Omental fat pad (tissue), 4 donors: ENCODE measurements at places on chromosomes 6 and 20.

- DNase-seq: no peak
These were observed 372.7 kb downstream of the CBLN4 start for GRCh38 chr20:55632592-55632991.

- no peak for DNase-seq
These were observed 21.7 kb downstream of the SERPINB1 start for GRCh38 chr6:2819978-2820377.

- no peak for DNase-seq
These were observed 79.3 kb upstream of the NAA20 start for GRCh38 chr20:19937651-19938420.

DNA sequence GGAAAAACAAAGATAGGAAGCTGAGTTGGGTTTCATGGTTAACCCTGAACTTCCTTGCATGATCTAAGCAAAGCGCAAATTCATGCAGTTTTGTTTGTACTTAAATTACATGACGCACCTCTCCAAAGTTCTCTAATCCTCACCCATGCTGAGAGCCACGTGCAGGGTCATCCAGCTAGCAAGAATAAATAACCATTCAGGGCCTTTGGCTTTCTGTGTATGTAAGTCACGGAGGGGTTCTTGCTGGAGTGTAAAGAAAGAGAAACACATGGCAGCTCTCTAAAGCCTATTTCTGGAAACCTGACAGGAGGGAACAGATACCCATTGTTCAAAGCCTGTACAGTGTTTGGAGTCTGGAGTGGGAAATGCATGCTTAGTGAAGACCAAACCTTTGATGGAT, 171.7 kb upstream of the CCN2 start:
- DNase-seq: no peak

- DNase-seq: no peak
These were observed 52.2 kb upstream of the TRERF1 start for GRCh38 chr6:42503894-42504293.

- no peak for DNase-seq
These were observed 90.4 kb downstream of the PLEKHG1 start for GRCh38 chr6:150689900-150690590.

- DNase-seq: no peak
These were observed 2.7 kb upstream of the RBM24 start for GRCh38 chr6:17278289-17279063.

DNA sequence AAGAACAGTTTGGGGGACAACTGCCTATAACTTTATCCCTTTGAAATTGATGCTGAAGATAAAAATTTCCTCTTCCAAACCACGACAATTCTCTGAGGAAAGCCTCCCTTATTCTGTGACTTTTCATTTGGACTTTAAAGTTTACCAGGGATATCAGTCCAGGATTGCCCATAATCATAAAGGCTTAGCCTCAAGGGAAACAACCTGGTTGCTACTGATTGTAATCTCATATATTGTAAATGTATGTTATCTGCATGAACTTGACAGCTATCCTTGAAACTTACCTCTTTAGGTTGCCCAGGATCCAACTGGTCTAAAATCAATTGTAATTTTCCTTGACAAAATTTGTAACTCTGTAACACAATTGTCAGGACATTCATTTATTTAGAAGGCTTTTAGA, 23.8 kb downstream of the TBC1D32 start:
- DNase-seq: no peak

DNA sequence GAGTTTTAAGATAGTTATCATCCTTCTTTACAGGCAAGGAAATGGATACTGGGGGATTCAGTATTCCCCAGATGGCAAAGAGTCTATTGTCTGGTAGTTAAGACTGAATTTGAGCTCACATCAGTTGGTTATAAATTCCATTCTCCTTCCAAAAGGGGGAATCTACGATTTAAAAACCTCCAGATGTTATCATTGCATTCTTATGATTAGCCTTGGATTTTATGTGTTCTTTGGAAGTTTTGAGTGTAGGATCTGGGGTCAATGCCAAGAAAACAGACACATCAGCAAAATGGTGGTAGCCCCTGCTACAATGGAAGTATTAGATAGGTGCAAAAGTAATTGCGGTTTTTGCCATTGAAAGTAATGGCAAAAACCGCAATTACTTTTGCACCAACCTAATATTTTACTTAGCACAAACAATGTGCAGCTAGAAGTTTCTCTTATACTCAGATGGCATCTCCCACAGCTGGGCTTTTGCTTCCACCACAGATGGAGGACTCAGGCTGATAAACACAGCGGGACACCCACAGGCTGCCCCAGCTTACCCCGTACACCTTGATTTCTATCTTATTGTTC, 168.2 kb upstream of the RIN2 start:
- DNase-seq: no peak

DNA sequence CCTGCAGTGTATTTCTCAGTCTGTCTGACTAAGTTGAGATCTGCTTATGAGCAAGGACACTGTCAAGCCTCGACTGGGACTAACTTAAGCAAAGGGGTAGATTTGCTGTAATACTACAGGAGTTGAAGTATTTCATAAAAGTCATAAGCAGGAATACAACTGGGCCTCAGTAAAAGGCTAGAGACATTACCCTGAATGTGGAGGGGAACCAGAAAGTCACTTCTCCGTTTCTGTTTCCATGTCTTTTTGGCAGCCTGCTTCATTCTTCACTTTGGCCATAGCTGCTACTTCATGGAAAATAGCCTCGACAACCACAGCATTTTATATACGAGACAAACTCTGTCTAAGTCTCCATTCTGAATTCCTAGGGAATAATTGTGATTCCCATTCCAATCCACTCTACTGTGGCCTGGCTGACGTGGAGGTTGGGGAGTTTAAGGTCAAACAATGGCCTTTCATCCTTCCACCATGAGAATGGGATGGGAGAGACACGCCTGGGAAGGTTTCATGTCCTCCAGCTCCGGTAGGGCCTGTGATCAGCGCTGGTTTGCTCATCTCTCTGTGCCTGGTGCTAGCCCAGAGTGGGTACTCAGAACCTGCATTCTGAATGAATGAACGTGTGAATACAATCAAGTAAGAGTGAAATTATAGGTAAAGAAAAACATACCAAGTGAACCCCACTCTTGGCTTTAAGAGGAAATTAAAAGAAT, 37.1 kb upstream of the DUSP22 start:
- DNase-seq: no peak

DNA sequence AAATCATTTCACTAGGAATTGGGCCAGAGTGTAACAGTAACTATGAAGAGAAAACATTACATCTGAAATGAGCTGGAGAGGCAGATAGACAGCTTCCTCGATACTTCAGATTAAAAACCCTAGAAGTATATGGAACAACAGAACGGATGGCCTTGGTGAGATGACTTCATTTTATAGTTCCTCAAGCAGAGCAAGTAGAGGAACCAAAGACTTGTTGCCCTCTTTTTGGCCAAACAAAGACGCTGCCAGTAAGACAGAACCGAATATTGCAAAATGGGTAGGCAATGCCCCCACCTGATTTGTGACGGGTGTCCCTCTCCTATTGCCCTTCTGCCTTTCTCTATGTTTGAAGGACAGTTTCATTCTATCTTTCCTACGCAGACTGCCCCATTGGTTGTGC, 53.5 kb downstream of the AGPAT4 start:
- DNase-seq: no peak

DNA sequence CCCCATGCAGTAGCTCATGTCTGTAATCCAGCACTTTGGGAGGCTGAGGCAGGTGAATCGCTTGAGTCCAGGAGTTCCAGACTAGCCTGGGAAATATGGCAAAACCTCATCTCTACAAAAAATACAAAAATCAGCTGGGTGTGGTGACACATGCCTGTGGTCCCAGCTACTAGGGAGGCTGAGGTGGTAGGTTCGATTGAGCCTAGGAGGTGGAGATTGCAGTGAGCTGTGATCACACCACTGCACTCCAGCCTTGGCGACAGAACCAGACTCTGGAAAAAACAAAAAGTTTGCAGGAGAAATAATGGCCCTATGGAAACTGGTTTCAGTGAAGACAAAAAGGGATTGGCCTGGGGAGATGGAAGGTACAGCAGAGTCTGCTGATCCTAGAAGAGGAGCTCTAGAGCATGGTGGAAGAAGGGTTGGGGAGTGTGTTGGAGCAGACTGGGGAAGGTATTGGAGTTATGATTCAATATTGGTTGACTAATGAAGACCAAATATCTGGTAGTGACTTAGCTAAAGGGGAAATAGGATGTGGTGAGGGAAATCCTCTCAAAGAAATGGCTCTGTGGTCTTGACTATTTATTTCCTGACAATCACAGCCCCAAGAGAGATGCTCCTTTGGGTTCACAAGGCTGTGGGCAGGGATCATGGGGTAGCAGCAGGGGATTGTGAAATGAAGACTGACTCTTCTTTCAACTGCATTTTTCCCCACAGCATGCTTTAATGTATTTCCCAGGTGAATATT, 281.9 kb downstream of the UTRN start:
- DNase-seq: no peak
